Hematopoietic multipotent progenitor cell treated with erythropoietin and hydrocortisone succinate and interleukin-3 and kit ligand, for 15 days (in vitro differentiated cells): ENCODE measurements at places on chromosomes 7 and 10.

- DNase-seq = no peak
Observed at GRCh38 chr10:6182454-6183098, 20.2 kb upstream of the PFKFB3 start.

DNA sequence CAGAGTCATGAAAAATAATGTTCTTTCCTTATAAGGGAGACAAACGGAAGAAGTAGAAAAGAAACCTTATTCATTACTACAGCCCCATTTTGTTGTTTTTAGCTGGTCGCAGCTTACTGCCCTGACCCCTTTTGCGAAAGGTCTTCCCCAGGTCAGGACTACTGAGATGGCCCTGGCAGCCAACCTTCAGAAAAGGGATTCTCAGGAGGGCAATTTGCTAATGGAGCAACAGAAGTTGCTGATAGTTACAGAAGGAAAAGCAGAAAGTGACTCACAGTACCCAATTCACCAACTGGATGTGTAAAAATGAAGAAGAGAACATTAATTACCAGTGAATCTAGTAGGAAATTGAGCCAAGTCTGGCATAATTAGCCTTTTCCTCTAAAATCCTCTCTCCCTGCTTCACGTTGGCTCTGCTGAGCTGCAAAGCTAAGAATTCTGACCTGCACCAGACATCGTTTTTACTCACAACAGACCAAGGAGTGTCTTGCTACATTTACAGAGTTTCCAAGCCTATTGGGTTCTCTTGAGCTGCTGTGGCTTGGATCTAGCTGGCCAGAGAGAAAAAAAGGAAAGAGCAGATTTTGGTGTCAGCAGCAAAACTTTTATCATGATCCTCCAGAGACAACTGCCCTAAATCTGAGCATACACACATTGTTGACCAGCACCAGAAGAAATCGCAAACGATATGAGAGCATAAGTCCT, 499.9 kb upstream of the FZD8 start:
- DNase-seq = no peak

DNA sequence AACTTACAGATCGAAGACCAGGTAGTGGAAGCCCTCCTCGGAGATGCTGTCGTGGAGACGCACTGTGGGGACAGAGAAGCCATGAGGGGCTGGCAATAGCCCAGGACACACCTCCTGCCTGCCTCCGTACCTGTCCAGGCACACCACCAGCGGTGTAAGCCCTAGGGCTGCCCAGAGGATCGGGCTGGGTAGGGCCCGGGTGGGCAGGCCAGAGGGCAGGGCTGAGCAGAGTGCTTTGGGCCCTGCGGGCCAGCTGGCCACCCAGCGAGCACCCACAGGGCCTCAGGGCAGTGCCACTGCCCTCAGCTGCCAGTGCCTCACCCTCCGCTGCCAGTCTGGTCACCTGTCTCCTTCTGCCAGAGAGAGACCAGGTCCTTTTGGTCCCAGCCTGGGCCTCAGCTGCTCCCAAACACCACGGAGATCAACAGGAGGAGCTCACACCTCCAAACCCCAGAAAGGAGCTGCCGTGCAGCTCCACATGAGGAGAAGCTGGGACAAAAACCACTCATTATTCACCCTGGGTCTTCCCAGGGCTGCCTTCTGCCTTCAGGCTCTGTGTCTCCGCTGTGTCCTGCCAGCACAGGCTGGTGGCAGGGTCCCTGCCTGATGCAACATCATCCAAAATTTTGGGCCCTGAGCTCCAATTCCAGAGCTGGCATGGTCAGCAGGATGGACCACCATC, 58.2 kb downstream of the YKT6 start:
- no peak for DNase-seq

- no peak for DNase-seq
Observed at GRCh38 chr10:63812501-63812900, 291.3 kb downstream of the REEP3 start.

DNA sequence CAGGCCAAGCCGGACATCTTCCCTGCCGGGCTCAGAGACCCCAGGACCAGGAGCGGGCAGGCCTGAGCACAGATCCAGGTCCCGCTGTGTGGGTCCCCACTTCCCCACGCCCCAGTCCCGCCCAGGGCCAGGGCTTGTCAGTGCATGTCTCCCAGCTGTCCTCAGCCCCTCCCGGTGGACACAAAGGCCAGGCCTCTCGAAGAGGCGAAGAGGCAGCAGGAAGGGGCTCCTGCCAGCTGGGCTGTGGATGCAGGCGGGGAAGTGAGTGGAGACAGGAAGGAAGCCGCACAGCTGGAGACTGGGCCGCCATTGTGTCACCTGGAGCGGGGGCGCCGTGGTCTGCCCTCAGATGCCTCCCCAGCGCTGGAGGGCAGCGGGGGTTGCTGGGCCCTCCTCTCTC, 4.8 kb downstream of the GRIFIN start:
- DNase-seq = no peak

GRCh38 chr7:12802070-12802469, 114.6 kb downstream of the ARL4A start:
- peak; percentile 11 for DNase-seq

GRCh38 chr10:91907914-91908336, 1.4 kb downstream of the FGFBP3 start:
- DNase-seq = no peak

GRCh38 chr7:6012355-6013104, 3.5 kb downstream of the AIMP2 start:
- DNase-seq = no peak

- no peak for DNase-seq
Observed at GRCh38 chr10:70600512-70601395, 1.8 kb downstream of the PRF1 start.

- no peak for DNase-seq
Observed at GRCh38 chr10:117537904-117538524, 4.5 kb upstream of the EMX2 start.

GRCh38 chr10:124249812-124250432, 156.5 kb upstream of the CHST15 start:
- no peak for DNase-seq

- no peak for DNase-seq
Observed at GRCh38 chr7:36875794-36876193, 151.5 kb upstream of the AOAH start.

DNA sequence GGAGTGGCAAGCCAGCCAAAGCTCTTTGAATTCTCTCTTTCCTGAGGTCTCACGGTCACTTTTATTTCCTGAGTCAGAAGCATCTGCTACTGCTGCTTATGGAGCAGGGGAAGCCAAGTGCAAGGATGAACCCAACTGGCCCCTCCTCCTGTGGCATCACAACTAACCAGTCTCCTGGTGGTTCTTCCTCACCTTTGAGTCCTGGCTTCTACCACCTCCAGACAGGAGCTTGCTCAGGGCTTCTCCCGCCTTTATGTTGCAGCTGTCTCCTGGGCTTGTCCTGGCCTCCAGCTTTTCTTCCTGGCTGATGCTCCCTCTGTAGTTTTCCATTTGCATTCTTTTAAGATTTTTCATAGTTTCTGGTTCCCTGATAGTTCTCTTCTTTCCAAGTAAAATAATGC, 349.7 kb upstream of the NRP1 start:
- no peak for DNase-seq

- DNase-seq = no peak
Observed at GRCh38 chr10:4066581-4067390, 281.8 kb upstream of the KLF6 start.

GRCh38 chr7:78024591-78024990, 226.0 kb downstream of the PHTF2 start:
- no peak for DNase-seq

DNA sequence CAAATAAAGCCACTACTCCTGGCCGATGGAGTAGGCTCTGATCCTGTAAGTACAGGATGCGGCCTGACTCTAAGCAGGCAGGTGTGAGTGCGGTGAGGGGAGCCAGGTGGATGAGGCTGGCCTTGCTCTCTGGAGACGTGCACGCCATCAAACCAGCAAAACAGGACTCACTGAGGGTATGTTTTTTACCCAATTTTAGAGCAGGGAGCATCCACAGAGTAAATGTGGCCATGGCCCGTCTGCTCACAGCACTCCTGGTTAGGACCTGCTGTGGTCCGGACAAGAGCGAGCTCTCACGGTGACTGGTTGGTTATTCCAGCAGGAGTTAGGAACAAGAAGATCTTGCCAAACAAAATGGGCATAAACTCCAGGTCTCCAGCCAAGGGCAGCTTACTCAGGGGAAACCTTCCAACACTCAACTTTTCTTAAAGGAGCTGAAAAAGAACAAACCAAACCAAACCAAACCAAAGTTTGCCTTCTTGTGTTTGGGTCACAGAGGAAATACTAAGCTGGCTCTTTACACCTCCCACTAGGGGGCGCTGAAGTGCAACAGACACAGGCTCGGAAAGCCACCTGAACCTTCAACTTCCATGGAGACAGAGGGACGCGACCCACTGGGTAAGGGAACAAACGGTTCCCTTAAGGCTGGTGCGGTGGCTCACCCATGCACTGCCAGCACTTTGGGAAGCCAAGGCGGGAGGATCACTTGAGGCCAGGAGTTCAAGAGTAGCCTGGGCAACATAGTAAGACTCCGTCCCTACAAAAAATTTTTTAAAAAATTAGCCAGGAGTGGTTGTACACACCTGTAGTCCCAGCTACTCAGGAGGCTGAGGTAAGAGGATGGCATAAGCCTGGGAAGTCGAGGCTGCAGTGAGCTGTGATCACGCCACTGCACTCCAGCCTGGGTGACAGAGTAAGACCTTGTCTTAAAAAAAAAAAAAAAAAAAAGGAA, 122.4 kb downstream of the CLEC2L start:
- peak; percentile 81 for DNase-seq

- DNase-seq = no peak
Observed at GRCh38 chr7:147472556-147472955, 1118.0 kb upstream of the C7orf33 start.
